ENCODE measurements at places on chromosomes 7 and 10. TPM values are rescaled to one million over a fixed set of nuclear protein-coding genes. Genes with fewer than 3 reads are reported as not detected.

The IFIT2 gene
- 40.8 TPM for total RNA-seq

The ACSL5 gene
- 35.3 TPM for total RNA-seq

The CYP3A4 gene
- not detected for total RNA-seq

The PAX4 gene
- not detected for total RNA-seq

The SPOCK2 gene
- 205 TPM for total RNA-seq

The BLNK gene
- total RNA-seq: 9.5 TPM

The GPR37 gene
- total RNA-seq: 7.5 TPM

The TMEM196 gene
- total RNA-seq: not detected

The PMPCB gene
- 34.4 TPM for total RNA-seq

GRCh38 chr10:102467971-102468438 is 16.7 kb upstream of the C10orf95 start:
- H3K4me3 ChIP-seq: no peak overlapping the region
- no peak for DNase-seq
- H3K27ac ChIP-seq: no peak overlapping the region
- H3K36me3 ChIP-seq: peaks cover 6% of the 10 kb centered on the region
- H3K27me3 ChIP-seq: no peaks in the 10 kb centered on the region

- peak overlapping the region; percentile 91 for H3K4me3 ChIP-seq
- DNase-seq: no peak
- H3K36me3 ChIP-seq: peaks cover 57% of the 10 kb centered on the region
- peaks cover 46% of the 10 kb centered on the region for H3K4me1 ChIP-seq
These were observed 2.0 kb downstream of the GGCT start for GRCh38 chr7:30502470-30503251.

- H3K4me3 ChIP-seq: no peak overlapping the region
- no peak overlapping the region for H3K27ac ChIP-seq
- no peak for DNase-seq
- no peaks in the 10 kb centered on the region for H3K4me1 ChIP-seq
- H3K27me3 ChIP-seq: no peaks in the 10 kb centered on the region
These were observed 295.6 kb downstream of the AUTS2 start for GRCh38 chr7:69893906-69894305.

DNA sequence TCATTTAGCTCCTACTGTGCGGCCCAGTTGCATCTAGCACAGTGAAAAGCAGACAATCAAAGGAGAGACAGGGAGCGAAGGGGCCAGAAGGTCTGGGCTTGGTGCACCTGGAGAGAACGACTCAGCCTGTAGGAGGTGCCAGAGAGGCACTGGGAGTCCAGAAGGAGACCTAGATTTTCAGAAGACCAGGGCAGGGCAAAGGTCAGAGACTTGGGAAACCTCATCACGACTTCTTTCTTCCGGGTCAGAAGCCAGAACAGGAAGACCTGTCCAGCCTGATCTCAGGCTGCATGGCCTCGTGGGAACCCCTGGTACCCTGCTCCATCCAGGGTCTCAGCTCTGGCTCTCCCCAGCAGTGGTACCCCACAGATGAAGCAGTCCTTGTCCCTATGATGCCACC is 5.2 kb downstream of the AGAP3 start:
- no peak overlapping the region for H3K4me3 ChIP-seq
- peaks cover 23% of the 10 kb centered on the region for H3K4me1 ChIP-seq
- no peak for DNase-seq

- H3K27me3 ChIP-seq: no peaks in the 10 kb centered on the region
- DNase-seq: no peak
- no peak overlapping the region for H3K4me3 ChIP-seq
- H3K36me3 ChIP-seq: no peaks in the 10 kb centered on the region
- H3K27ac ChIP-seq: no peak overlapping the region
- H3K4me1 ChIP-seq: peaks cover 8% of the 10 kb centered on the region
These were observed 78.1 kb downstream of the TPST1 start for GRCh38 chr7:66283003-66283920.

- no peaks in the 10 kb centered on the region for H3K4me1 ChIP-seq
- peak; percentile 76 for DNase-seq
- peaks cover 17% of the 10 kb centered on the region for H3K27me3 ChIP-seq
These were observed 23.9 kb upstream of the SEPHS1 start for GRCh38 chr10:13371897-13372470.

- no peak overlapping the region for H3K4me3 ChIP-seq
- no peaks in the 10 kb centered on the region for H3K27me3 ChIP-seq
- no peak overlapping the region for H3K27ac ChIP-seq
- no peak for DNase-seq
These were observed 138.4 kb downstream of the FGFR2 start for GRCh38 chr10:121459622-121460453.

GRCh38 chr7:24830440-24831050 is 73.3 kb upstream of the GSDME start:
- no peak overlapping the region for H3K4me3 ChIP-seq
- DNase-seq: no peak
- peaks cover 56% of the 10 kb centered on the region for H3K36me3 ChIP-seq
- H3K27ac ChIP-seq: peak overlapping the region; percentile 82
- peaks cover 78% of the 10 kb centered on the region for H3K4me1 ChIP-seq

GRCh38 chr10:71665456-71665855 is 54.1 kb downstream of the C10orf105 start:
- H3K27me3 ChIP-seq: peaks cover 76% of the 10 kb centered on the region
- H3K27ac ChIP-seq: no peak overlapping the region
- H3K4me3 ChIP-seq: no peak overlapping the region
- peaks cover 13% of the 10 kb centered on the region for H3K4me1 ChIP-seq

GRCh38 chr10:37710831-37711616 is 146.4 kb downstream of the ZNF248 start:
- no peaks in the 10 kb centered on the region for H3K4me1 ChIP-seq
- H3K27ac ChIP-seq: no peak overlapping the region
- H3K4me3 ChIP-seq: no peak overlapping the region

- H3K36me3 ChIP-seq: no peaks in the 10 kb centered on the region
- H3K27ac ChIP-seq: no peak overlapping the region
- no peak overlapping the region for H3K4me3 ChIP-seq
- peaks cover 81% of the 10 kb centered on the region for H3K27me3 ChIP-seq
These were observed 48.2 kb downstream of the PRLHR start for GRCh38 chr10:118547282-118547681.

DNA sequence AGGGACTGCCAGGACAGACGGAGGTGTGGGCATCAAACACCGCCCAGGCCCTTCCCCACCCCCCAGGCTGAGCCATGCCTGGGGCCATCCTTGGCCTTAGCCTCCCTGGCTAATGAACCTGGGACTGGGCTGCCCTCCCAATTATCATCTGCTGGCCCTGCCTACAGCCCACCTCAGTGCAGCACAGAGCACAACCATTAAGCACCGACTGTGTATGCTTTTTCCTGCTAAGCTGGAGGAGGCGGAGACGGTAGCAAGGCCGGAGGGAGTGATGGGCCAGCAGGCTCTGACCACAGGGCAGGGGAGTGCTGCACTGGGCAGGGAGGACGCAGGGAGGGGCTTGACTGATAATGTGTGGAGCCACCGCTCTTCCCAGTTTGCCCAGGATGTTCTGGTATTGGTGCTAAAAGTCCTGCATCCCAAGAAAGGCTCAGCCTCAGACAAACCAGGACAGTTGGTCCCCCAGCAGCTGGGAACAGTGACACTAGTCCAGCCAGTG is 72.0 kb downstream of the C10orf143 start:
- no peak for DNase-seq
- H3K27ac ChIP-seq: no peak overlapping the region
- no peaks in the 10 kb centered on the region for H3K36me3 ChIP-seq
- no peak overlapping the region for H3K4me3 ChIP-seq
- H3K27me3 ChIP-seq: no peaks in the 10 kb centered on the region
- no peaks in the 10 kb centered on the region for H3K4me1 ChIP-seq

- H3K27ac ChIP-seq: no peak overlapping the region
- H3K36me3 ChIP-seq: no peaks in the 10 kb centered on the region
- no peak for DNase-seq
- H3K4me3 ChIP-seq: no peak overlapping the region
- no peaks in the 10 kb centered on the region for H3K4me1 ChIP-seq
These were observed 56.3 kb downstream of the PLPP4 start for GRCh38 chr10:120513307-120513796.

- H3K36me3 ChIP-seq: peaks cover 100% of the 10 kb centered on the region
- no peaks in the 10 kb centered on the region for H3K27me3 ChIP-seq
- H3K4me1 ChIP-seq: peaks cover 10% of the 10 kb centered on the region
- H3K27ac ChIP-seq: peak within 1 kb of the TSS; percentile 94
- H3K4me3 ChIP-seq: peak within 1 kb of the TSS; percentile 99
- peak; percentile 63 for DNase-seq
These were observed at the start of gene TNRC18 for GRCh38 chr7:5423306-5423975. TNRC18 (minus strand) TSS chr7:5423834; CDS start chr7:5421246, 2,588 bp downstream.

GRCh38 chr7:20075992-20076820 is 141.0 kb downstream of the MACC1 start:
- no peaks in the 10 kb centered on the region for H3K27me3 ChIP-seq
- H3K36me3 ChIP-seq: no peaks in the 10 kb centered on the region
- no peak overlapping the region for H3K4me3 ChIP-seq
- no peaks in the 10 kb centered on the region for H3K4me1 ChIP-seq
- no peak overlapping the region for H3K27ac ChIP-seq

DNA sequence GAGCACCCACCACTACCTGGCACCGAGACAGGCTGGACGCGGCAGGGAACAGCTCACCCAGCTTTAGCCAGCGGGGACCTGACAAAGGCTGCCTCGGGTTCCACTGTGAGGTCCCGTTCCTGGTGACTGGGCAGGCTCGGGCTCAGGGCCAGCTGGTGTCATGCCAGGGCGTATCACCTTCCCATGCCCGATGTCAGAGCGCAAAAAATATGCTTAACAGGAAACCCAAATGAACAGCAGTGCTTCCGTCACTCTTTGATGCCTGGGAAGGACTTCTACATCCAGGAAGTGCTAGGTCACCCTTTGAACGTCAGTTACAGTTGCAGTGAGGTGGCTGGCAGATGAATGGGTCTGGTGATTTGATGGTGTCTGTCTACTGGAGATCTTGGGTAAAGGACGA is 106.0 kb downstream of the ADARB2 start:
- no peak for DNase-seq
- H3K4me1 ChIP-seq: no peaks in the 10 kb centered on the region
- no peak overlapping the region for H3K27ac ChIP-seq
- peaks cover 13% of the 10 kb centered on the region for H3K27me3 ChIP-seq

- H3K4me3 ChIP-seq: no peak overlapping the region
- peaks cover 40% of the 10 kb centered on the region for H3K4me1 ChIP-seq
- no peak overlapping the region for H3K27ac ChIP-seq
- no peaks in the 10 kb centered on the region for H3K27me3 ChIP-seq
- no peak for DNase-seq
- H3K36me3 ChIP-seq: peaks cover 86% of the 10 kb centered on the region
These were observed 3.8 kb downstream of the TMEM184A start for GRCh38 chr7:1552200-1552599.

DNA sequence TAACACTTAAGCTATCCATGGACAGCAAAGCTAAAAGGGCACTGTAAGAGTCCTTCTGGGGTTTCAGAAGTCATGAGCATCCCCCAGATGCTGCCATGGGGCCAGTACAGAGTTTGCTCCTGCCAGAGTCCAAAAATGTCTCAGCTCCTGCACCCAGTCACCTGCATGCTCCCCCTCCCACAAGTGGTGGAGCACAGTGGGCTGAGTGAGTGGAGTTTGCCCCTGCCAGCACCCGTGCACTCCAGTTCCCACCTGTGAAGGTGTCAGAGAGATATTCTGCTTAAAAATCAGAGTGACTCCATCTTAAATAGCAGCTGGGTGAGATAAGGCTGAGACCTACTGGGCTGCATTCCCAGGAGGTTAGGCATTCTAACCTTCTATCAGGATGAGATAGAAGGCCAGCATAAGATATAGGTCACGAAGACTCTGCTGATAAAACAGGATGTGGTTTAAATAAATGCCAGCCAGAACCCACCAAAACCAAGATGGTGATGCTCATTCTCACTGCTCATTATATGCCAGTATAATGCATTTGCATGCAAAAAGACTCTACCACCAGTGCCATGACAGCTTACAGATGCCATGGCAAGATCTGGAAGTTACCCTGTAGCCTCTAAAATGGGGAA is 140.1 kb upstream of the ZNF92 start:
- H3K27me3 ChIP-seq: peaks cover 14% of the 10 kb centered on the region
- DNase-seq: no peak
- no peaks in the 10 kb centered on the region for H3K36me3 ChIP-seq
- no peaks in the 10 kb centered on the region for H3K4me1 ChIP-seq
- no peak overlapping the region for H3K27ac ChIP-seq

DNA sequence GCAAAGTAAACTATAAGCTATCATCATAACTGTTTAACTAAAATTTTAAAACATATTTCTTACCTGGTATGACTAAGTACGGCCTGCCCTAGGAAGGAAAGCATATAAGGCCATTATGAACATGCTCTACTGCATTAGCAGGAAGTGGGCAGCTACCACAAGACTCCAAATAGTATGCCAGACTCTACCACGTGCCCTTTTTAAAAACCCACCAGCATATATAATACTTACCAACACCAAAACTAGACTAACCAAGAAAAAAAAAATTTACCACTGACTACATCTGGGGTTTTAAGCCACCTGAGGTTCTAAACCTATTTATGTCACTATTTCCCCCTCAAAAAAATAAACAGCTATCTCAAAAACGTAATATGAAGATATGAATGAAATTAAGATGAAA is 30.1 kb downstream of the NUDCD3 start:
- peak; percentile 17 for DNase-seq
- H3K4me1 ChIP-seq: peaks cover 23% of the 10 kb centered on the region
- H3K27me3 ChIP-seq: no peaks in the 10 kb centered on the region
- H3K4me3 ChIP-seq: no peak overlapping the region

- peak overlapping the region; percentile 62 for H3K4me3 ChIP-seq
- peaks cover 30% of the 10 kb centered on the region for H3K36me3 ChIP-seq
- H3K27ac ChIP-seq: peak overlapping the region; percentile 62
These were observed 728 bp downstream of the PARD3 start for GRCh38 chr10:34814223-34814912.

- H3K36me3 ChIP-seq: peaks cover 22% of the 10 kb centered on the region
- H3K27ac ChIP-seq: peak overlapping the region; percentile 25
- H3K4me3 ChIP-seq: peak overlapping the region; percentile 7
- H3K27me3 ChIP-seq: no peaks in the 10 kb centered on the region
These were observed 9.3 kb downstream of the RBM33 start for GRCh38 chr7:155653803-155654202.

- no peaks in the 10 kb centered on the region for H3K27me3 ChIP-seq
- no peak overlapping the region for H3K4me3 ChIP-seq
- H3K4me1 ChIP-seq: no peaks in the 10 kb centered on the region
- no peak overlapping the region for H3K27ac ChIP-seq
- DNase-seq: no peak
- H3K36me3 ChIP-seq: no peaks in the 10 kb centered on the region
These were observed 75.9 kb upstream of the SH2B2 start for GRCh38 chr7:102210787-102211186.

GRCh38 chr7:81180573-81180972 is 261.7 kb upstream of the SEMA3C start:
- DNase-seq: no peak
- H3K4me3 ChIP-seq: no peak overlapping the region
- H3K27ac ChIP-seq: no peak overlapping the region
- no peaks in the 10 kb centered on the region for H3K27me3 ChIP-seq
- H3K36me3 ChIP-seq: no peaks in the 10 kb centered on the region

Data from Calu3 (cell line).